ENCODE measurements at places on chromosomes 2 and 18.

DNA sequence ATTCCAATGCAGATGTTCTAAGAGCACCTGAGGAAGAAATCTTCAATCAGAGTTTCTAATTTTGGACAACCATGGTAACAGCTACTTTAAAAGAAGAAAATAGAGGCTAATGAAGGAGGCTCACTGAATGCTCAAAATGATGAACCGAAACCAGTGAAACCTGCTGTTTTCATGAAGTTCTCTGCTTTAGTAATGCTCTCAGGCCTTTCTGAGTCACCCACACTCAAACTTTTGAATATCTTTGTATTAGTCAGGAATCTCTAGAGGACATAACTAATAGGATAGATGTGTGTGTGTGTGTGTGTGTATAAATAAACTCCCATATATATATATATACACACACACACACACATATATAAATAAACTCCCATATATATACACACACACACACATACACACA is 76.9 kb upstream of the RIT2 start:
- no peak for DNase-seq

DNA sequence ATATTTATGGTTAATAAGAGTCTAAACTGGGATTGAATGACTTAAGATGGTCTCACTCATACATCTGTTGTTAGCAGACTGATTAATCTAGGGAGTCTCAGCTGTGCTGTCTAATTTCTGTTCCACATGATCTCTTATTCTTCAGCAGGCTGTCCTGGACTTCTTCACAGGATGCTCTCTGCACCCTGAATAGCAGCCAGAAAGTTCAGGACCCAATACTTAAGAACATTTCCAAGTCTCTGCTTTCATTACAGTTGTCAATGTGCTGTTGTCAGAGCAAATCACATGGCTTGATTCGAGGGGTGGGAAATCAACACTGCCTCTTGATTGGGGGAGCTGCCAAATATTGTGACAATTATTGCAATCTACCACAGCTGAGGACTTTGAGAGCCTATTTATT is 627.1 kb upstream of the SLC8A1 start:
- DNase-seq = no peak

- DNase-seq = no peak
These were observed 35.7 kb upstream of the MPP4 start for GRCh38 chr2:201734111-201734510.

DNA sequence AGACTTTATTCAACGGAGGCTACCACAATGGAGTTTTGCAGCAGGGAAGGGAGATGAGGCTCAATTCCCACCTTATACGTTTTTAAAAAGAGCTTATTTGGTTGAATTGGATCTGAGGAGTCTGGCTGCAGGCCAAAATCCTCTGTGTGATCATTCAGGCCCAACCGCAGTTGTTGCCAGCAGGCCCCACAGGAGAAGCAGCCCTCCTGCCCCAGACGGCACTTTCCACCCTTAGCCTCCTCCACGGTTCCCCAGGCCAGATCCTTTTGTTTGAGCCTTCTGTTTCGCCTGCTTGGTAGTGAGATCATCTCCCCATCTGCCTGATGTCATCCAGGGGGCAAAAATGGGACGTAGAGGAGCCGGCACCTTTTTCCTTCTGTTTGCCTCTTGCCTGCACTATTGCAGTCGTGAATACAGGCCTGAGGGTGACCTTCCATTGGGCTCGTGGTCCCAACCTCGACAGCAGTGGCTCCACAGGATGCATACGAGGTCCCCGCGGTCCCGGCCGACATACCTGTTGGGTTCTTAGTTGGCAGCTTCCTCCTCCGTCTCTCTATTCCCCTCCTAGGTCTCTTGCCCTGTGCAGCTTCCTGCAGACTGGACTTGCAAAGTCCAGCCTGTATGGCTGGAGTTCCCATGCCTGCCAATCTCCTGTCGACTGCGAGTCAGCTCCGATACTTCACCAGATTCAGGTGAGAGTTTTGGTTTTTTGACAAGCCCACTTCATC is 9.3 kb upstream of the GPR35 start:
- no peak for DNase-seq

DNA sequence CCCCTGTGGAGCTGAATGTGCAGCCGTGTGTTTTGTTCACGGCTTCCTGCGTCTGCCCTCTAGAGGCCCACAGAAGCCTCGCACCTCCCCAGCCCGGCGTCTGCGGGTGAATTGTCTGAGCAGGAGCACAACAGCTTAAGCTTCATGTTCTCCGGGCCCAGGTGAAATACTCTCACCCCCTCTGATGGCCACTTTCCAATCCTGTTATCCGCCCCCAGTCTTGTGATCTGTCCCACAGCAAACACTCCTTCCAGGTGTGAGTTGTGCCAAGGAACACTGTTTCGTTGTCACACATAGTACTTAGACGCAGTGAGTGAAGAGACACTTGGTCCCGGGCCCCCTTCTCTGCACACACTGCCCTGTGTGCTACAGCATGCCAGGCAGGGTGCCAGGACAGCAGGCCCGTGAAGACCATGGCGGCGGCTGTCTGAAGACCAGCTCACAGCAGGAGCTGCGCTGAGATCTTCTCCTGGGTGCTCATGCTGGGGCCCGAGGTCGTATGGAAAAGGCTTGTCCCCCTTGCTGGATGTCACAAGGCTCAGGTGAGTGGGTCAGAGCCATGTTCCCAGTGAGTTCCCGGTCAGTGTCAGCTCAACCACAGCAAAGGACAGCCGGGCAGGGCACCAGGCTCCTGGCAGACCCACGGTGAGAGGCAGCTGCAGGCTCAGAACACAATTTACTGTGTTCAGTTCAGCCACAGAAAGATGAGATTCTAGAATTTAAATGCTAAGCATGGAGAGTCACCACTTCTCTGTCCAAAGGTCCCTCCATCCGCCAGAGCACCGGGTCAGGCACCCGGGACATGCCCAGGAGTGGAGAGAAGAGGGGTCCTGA is 6.8 kb upstream of the PXDN start:
- peak; percentile 80 for DNase-seq

Data from left ventricle myocardium superior (tissue), 1 donor.